ENCODE measurements at places on chromosomes 5 and 9.

GRCh38 chr9:98763986-98764745 is 32.2 kb downstream of the ANKS6 start:
- no peak for DNase-seq

DNA sequence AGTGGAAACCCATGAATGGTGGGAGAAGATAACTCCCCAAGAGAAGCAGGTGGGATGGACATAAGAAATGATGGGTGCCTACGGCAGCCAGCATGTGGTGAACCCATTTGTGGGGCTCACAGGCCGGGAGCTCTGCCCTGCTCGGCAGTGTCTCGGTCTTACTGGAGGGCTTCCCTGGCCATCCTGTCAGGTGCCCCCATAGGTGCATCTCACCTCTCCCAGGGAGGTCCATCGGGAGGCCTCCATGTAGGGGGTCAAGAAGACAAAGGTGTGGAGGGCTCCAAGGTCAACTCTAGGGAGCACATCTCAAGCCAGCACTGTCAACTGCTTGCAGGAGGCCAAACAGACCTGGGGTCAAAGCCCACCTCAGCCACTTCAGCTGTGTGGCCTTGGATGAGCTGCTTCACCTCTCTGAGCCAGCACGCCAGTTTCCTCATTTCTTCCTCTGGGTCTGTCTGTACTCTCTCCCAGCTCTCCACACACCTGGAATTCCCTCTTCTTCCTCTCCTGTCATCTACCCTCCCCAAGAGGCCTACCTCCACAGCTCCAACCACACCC is 10.5 kb upstream of the ADGRD2 start:
- DNase-seq: no peak

GRCh38 chr5:84113246-84114105 is 271.2 kb downstream of the EDIL3 start:
- DNase-seq: no peak

DNA sequence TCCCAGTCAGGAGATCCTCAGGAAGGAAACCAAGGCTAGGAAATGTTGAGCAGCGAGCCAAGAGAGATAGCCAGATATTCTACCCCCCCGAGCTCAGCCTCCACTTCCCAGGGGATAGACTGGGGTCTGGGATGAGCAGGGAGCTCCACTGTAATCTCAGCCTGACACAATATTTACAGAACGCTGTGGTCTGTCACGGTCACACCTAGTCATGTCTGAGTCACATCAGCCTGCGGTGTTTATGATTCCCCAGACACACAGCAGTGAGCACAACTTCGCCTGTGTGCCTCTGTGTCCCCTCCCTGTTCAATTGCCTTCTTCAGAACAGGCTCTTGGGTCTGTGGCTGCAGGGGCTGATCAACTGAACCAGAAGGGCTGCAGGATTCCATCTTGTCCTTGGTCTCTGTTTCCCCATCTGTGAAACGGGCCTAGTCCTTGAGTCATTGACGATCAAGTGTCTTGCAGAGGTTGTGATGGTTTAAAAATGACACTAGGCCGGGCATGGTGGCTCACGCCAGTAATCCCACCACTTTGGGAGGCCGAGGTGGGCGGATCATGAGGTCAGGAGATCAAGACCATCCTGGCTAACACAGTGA is 8.6 kb upstream of the PRRX2 start:
- no peak for DNase-seq

- DNase-seq: no peak
These were observed 57.2 kb upstream of the LPAR1 start for GRCh38 chr9:111095441-111095840.

DNA sequence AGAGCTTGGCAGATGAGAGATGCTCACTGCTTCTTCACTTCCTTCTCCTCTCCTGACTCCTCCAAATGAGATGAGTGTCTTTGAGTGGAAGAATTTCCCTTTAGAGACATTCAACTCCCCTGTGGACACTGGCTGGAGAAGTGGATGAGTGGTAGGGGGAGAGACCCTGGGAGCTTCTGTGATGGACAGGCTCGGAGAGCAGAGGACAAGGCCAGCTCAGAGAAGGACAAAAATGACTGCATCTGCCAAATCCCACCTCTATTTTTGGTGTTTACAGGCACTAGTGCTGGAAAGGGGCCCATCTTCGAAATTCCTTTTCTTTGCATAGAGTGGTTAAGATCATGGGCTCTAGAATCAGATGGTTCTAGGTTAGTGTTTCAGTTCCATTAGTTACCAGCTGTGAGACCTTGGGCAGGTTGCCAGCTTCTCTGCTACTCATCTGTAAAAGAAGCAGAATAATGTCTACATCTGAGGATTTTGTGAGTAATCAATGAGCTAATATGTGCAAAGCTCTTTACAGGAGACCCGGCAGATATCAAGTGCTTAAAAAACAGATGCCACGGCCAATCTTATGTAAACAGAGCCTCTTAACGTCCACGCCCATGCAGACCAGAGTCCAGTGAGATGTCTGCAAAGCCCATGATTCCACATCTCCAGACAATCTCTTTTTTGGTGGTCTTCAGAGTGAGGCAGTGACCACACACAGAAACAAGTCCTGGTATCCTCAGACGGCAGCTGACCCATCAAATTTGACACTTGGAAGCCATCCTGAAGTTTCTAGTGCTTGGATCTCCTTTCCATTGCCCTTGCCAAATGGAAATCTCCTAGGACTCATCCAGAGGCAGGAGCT is 13.6 kb upstream of the COL27A1 start:
- DNase-seq: no peak

DNA sequence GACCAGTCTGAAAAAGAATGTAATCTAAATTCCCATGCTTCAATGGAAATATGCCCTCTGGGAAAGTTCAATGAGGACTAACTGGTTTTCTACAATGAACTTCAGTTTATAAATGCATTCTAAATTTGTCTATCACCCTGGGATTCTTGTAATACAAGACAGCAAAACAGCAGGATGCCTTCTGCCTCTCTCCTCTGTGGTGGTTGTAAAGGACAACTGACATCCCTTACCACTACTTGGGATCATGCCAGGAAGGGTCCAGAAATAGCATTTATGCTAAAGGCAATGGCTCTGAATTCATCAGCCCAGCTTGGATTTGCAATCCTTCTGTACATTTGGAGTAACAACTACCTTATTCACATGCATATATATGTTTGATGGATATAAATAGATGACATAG is 97.3 kb upstream of the ADAMTS16 start:
- DNase-seq: no peak

- DNase-seq: no peak
These were observed 522.9 kb upstream of the DAB2 start for GRCh38 chr5:39947657-39948056.

GRCh38 chr9:10612641-10613398 is at the start of gene PTPRD:
Gene PTPRD (minus strand): TSS chr9:10613002.
- DNase-seq: peak; percentile 49

DNA sequence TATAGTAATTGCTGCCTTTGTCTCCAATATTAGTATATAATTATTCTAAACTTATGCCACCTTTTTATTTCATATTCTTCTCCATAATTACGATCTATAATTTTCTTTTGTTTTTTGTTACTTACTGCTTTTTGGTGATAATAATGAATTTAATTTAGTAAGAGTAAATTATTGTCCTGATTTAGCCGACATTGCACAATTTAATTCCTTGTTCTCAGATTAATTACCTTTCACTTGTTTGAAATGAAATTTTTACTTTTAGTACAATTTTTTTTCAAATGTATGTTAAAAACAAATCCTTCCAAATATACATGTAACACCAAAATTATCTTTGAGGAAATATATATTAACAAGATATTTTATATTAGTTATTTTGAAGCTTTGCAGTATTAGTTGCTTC is 163.3 kb downstream of the GIN1 start:
- DNase-seq: no peak

GRCh38 chr9:34984049-34984448 is 5.5 kb upstream of the DNAJB5 start:
- no peak for DNase-seq

DNA sequence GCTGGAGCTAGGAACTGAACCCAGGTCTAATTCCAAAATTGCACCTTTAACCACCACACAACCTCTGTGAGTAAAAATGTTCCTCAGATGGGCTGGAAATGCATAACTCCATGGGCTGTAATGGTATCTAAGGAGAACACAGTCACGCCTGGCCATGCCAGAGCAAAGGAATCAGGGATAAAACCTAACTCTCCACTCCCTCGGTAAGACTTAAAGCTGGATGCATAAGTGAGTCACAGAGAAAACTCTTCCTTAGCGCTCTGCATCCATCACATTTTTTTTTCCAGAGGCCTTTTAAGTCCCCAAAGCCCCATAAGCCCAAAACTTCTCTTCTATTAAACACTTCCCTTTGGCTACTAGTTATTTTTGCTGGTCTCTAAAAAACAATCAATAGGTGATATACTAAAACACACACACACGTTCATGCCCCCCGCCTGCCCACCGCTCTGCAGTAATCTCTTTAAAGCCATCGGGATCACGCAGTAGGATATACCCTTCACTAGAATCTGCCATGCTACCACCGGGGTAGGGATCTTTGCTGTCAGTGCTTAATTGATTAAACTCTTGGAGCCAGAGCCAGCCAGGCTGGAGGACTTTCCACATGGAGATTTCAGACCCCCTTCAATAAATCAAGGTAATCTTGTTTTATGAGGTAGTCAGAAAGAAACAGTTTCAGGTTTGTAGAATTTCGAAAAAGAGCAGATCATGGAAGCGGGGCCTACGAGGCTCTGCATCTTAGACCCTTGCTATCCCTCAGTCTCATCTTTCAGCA is 212.9 kb downstream of the MAPKAP1 start:
- no peak for DNase-seq

DNA sequence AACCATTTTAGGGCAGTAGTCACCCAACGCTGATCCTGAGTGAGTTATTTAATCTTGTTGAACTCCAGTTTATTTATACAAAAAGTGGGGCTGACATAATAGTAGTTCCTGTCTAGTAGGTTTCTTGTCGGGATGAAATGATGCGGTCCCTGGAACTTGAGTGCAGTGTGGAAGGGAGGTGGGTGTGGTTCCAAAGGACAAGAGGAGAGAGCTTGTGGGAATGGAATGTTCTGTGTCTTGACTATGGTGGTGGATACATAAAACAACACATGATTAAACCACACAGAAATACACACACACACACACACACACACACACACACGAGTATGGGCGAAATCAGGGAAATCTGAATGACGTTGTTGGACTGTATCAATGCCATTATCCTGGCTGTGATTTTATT is 66.1 kb upstream of the BARHL1 start:
- no peak for DNase-seq

DNA sequence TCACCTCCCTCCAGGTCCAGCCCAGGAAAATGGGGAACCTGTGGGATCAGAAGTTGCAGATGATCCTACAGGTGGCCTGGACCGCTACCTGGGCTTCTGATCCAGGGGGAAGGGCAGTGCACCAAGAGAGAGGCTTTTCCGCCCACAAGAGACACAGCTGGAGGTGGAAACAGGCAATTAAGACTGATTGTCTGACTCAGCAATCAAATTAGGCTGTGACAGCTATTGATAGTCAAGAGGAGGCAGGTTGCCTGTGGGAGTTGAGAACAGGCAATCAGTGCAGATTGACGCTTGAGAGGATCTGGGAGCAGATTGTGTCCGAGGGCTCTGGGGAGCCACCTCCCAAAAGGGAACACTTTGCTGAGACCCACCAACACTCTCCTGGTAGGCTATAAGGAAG is 71.1 kb upstream of the SLC44A1 start:
- DNase-seq: no peak
